ENCODE measurements at places on chromosomes 7 and 10. TPM values are rescaled to one million over a fixed set of nuclear protein-coding genes. Genes with fewer than 3 reads are reported as not detected.
A peak's percentile ranks its signal among the peaks of the same experiment; 100 is the strongest.

NXPH1 gene
- total RNA-seq, result not detected

GRCh38 chr7:42926204-42926603, 5.8 kb downstream of the PSMA2 start:
- DNase-seq, result no peak

GRCh38 chr10:115278294-115278693, 185.1 kb downstream of the ATRNL1 start:
- no peak for DNase-seq

- DNase-seq, result peak; percentile 59
These were observed 49.8 kb downstream of the PAXIP1 start for GRCh38 chr7:154953006-154953684.
